ENCODE measurements at places on chromosomes 16 and 17.

GRCh38 chr17:66647391-66647983 lies 187.4 kb upstream of the CACNG5 start:
- DNase-seq, result no peak

DNA sequence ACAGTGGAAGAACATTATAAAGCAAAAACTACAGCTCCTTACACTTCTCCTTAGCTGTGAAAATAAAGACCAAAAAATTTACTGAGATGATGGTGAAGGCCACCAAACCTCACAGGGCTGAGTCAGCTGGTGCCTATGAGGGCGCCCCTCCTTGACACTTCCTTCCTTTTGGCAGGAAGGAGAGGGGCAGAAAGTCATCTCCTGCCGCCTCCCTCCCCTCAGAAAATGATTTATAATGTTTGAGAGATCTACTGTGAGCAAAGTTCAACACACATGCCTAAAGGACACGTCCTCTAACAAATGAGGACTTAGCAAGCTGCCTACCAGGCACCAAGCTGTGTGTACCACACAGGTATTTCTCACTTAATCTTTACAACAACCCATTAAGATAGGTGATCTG lies 245.7 kb downstream of the PRKCA start:
- DNase-seq, result peak; percentile 75

GRCh38 chr17:68148936-68149335 lies 98.9 kb upstream of the AMZ2 start:
- DNase-seq, result no peak

DNA sequence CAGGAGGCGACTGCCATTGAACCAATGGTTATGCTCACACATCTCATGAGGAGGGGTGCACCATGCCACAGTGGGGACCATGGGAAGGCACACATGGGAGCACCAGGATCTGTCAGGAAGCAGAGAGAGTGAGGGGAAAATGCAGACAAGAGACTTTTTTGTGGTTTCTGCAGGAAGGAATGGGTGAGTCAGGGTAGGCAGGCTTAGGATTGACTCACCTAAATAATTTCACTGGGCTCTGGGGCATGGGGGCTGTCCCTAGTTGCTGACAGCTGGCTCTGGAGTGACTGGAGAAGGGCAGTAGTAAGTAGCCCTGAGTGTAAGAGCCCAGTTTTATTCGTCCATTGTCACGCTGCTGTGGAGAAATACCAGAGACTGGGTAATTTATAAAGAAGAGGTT lies 202.4 kb downstream of the AXIN2 start:
- DNase-seq, result peak; percentile 96

DNA sequence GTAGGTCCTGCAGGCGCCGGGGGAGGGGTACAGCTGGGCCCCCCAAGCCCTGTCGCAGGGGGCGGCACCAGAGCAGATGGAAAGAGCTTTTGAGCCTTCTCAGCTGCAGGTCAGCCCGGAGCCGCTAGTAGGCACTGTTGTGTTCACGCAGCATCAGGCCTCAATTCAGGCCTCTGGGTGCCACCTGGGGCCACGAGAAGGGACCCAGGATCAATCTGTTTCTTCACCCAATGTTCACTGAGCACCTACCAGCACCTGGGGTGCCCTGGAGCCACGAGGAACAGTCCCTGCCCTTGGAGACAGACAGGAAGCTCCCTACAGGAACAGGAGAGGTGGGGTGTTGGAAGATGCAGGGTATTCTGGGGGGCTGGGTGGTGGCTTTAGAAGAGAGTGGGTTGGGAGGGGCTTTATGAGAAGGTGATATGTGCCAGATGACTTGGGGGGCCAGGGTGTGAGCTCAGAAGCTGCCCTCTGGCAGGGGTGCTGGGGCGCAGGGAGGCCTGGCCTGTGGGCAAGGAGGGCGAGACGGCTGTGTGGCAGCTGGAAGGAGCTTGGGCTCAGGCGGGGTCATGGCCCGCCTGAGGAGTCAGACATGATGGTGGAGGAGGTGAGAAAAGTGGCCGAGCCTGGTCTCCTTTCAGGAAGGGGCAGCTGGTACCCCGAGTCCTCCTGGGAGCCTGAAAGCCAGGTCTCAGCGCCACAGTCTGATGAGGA lies 121.9 kb upstream of the GSE1 start:
- no peak for DNase-seq

DNA sequence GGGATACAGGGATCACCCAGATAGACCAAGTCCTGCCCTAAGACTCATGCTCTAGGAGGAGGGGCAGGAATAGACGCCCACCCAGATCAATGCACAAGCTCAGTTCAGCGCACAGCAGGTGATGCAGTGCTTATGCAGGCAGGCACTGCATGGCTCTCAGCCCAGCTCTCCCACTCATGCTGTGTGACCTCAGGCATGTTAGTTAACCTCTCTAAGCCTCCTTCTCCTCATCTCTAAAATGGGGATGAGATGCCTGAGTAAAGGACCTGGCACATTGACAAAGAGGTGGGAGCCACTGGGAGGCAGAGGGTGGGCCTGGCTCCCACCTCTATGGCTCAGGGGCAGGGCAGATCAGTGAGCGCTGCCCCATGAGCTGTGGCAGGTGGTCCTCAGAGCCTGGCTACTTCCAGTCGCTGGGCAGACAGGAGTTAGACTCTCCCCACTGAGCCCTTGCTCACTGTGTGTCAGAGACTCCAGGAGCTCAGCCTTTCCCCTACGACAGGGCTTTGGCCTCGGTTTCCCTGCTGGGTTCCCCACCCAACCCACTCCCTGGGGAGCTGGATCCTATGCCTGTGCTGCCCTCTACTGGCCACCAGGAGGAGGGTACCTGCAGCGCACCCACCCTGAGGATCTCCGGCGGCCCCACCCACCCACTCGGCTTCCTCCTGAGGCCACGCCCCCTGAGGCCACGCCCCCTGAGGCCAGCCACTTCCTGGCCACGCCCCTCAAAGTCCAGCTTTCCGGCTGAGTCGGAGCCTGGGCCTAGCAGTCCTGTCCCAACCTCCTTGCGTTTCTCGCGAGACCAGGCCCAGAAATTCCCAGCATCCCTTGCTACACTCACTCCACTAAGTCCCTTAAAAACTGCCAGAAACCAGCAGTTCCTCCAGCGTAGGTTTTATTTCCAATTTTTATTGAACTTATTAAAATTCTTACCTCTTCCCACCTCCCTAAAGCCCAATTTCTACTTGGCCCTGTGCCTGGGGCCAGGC lies 196.1 kb downstream of the GSG1L start:
- peak; percentile 88 for DNase-seq

GRCh38 chr17:34892461-34893249 lies 68.6 kb downstream of the CCT6B start:
- peak; percentile 39 for DNase-seq

GRCh38 chr17:42508426-42509165 lies 27.4 kb upstream of the NAGLU start:
- DNase-seq, result peak; percentile 18

DNA sequence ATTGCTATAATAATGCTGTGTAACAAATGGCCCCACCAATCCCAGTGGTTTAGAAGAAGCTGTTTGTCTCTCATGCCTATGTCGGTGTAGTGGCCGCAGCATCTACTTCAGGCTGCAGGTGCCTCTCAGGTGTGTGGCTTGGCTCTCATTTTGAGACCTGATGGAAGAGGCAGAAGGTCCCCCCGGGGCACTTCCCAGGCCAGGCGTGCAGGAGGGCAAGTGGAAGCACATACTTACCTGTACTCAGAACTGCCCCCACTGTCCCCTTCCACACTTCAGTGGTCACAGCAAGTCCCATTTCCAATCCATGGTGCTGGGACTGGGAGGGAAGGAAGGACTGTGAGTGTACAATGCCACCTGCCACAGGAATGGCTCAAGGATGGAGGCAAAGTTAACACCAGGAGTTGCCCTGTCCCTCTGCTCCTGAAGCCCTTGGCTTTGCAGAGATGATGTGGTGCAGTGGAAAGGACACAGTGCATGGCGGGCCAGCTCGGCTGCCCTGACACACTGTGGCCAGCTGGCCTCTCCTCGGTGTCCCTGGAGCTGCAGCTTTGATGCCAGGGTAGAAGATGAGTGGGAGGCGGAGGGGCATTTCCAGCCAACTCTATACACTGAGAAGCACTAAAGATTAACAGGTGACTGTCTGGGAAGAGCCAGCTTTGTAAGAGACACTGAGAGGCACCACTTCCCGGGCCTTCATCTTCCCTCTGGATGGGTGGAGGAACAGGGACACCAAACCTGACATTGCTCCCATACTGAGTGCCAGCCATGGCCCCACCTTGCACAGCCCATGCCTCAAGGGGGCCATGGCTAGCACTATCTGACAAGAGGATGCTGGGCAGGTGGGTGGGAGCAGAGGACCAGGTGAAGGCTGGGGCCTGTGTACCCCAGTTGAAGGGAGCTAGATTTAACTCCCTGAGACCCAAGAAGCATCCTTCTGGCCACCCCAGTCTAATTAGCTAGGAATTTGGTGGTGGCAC lies 105.9 kb downstream of the METRNL start:
- DNase-seq, result no peak

- DNase-seq, result peak; percentile 70
Measured at GRCh38 chr17:72270273-72270924, 149.6 kb downstream of the SOX9 start.

DNA sequence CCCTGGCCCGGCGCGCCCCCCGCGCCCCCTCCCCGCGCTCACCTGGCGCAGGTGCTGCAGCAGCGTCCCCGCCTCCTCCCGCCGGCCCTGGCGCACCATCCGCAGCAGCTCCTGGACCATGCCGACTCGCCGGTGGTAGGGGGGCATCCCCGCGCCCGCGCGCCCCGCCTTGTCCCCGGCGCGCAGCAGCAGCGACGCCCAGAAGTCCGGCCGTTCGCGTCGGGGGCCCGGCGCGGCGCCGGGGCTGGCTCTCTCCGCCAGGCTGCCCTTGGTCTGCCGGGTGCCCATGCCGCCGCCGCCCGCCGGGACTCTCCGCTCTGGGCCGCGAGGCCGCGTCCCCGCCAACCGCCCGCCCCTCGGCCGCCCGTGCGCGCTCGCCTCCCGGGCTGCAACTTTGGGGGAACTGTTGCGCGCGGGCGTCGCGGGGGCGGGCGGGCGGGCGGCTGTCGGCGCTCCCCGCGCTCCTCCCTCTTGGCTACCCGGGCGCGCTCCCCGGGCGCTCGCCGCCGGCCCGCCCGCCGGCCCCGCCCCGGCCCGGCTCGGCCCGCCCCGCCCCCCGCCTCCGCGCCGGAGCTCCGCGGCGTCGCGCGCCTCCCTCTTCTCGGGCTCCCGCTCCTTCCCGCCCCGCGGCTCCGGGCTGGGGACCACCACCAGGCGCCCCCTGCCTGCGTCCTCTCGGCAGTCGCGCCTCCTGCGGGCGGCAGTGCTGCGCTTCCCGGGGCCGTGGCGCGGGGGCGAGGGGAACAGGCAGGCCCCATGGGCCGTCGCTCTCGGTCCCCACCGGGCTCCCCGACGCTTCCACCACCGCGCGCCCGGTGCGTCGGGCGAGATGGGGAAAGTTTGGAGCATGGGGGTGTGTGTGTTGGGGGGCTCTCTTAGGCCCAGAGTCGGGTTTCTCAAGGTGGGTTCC lies at the start of gene LRRC75A:
Gene LRRC75A, minus strand, starts transcription at position 491 of the 910 bp plus-strand sequence. Its CDS starts 203 bp downstream, at position 288.
- peak; percentile 62 for DNase-seq

DNA sequence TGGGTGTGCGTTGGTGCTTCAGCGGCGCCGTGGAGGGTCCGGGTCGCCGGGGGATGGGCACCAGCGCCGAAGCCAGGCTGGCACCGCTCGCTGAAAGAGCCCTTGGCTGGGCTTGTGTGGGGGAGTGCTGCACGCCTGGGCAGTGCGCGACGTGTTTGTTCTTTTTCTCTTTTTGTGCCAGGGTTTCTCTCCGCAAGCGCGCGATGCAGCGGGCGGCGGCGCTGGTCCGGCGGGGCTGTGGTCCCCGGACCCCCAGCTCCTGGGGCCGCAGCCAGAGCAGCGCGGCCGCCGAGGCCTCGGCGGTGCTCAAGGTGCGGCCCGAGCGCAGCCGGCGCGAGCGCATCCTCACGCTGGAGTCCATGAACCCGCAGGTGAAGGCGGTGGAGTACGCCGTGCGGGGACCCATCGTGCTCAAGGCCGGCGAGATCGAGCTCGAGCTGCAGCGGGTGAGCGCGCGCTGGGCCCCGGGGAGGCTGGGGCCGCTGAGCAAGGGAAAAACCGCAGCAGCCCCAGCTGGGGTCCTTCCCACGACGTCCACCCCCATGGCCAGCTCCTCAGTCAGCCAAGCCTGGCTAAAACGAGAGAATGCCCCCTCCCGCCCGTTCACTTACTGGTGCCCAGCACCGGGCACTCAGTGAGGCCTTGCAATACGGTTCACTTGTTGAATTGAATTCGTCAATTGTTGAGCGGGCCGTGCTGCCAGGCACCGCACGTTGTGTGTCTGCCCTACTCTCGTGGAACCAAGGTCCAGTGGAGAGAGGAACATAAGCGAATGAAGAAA lies 541 bp downstream of the GPT2 start:
- peak; percentile 26 for DNase-seq

- no peak for DNase-seq
Measured at GRCh38 chr16:48959204-48959603, 322.4 kb downstream of the CBLN1 start.

DNA sequence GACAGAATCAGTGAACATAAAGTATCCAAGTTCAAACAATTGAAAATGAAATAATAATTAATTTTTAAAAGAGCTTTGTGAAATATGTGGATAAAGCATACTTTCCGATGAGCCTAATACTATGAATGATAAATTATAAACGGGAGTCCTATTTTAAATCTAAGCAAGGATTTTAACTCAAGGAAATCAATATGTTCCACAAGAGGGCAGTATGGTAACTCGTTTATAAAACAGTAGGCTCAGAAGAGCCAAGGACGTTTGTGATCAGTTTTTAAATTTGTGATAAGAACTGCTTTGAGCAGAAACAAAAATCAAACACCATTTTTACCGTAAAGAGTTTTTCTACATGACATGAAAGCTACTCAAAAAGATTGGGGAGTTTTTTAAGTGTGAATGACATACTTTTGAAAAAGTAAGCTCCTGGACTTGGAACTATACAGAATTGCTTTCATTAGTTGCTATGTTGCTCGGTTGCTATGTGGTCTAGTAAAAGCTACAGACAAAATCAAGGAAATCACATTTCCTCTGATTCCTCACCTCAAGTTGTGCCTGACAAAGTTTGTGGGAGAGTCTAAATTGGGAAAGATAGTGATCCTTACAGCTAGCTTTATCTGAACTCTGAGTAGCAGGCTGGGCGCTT lies 11.8 kb upstream of the TEKT1 start:
- DNase-seq, result peak; percentile 75

DNA sequence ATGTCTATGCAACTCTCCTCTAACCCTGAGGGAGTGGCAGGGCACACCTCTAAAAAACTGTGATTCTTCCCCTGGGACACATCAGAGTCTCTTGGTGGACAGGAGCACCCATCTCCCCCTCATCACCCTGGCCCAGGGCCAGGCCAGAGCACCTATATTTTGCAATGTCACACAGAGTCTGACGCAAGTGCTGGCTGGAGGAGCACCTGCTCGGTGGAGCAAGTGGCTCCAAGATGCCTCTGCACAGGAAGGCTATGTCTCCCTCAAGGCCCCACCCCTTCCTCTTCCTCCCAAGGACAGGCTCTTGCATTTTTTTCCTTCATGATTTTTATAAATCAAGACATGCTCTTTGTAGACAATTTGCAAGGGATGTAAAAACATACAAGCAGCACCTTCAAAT lies 13.3 kb downstream of the SNN start:
- DNase-seq, result no peak

- no peak for DNase-seq
Measured at GRCh38 chr16:48812856-48813255, 202.9 kb upstream of the N4BP1 start.

- DNase-seq, result no peak
Measured at GRCh38 chr16:66277311-66278070, 89.0 kb upstream of the CDH5 start.

Measured in ELR (cell line).